ENCODE measurements at places on chromosomes 11 and 22. TPM values are rescaled to one million over a fixed set of nuclear protein-coding genes. Genes with fewer than 3 reads are reported as not detected.

Gene ZPR1
- 57.6 TPM for total RNA-seq

Gene SNX32
- 0.83 TPM for total RNA-seq

Gene IFTAP
- 1.7 TPM for total RNA-seq

Gene USP2
- total RNA-seq, result 0.53 TPM

Gene PTPRCAP
- 398 TPM for total RNA-seq

Gene POU2AF1
- 7.8 TPM for total RNA-seq

Gene MFRP
- total RNA-seq, result not detected

Gene YPEL4
- 1.5 TPM for total RNA-seq

Gene UPK2
- not detected for total RNA-seq
